ENCODE measurements at places on chromosomes 6 and 20. TPM values are rescaled to one million over a fixed set of nuclear protein-coding genes. Genes with fewer than 3 reads are reported as not detected.

GRCh38 chr20:47547034-47547387 lies 45.3 kb downstream of the NCOA3 start:
- H3K36me3 ChIP-seq, result no peaks in the 10 kb centered on the region
- H3K4me1 ChIP-seq, result peaks cover 16% of the 10 kb centered on the region
- no peak for DNase-seq
- no peaks in the 10 kb centered on the region for H3K27me3 ChIP-seq
- no peak overlapping the region for H3K27ac ChIP-seq

DNA sequence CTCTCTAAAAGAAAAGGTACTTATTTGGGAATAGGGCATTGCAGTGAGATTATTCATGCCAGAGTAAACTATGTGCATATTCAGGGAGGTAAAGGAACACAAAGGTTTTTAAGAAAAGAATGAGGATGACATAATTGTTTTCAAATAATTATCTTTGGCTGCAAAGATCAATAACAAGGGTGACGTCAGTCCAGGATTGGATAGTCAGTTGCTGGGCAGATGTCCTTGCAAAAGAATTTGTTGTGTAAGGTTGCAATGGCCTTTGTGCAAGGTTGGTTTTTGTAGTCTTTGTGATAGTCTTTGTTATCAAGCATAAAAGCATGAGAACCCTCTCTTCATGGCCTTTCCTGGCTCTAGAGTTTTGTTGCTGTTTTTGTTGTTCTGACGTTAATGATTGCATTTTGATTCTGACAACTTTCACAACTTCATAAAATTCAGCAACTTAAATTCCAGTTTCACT lies 17.7 kb downstream of the LOC128125822 start:
- DNase-seq, result no peak
- no peaks in the 10 kb centered on the region for H3K36me3 ChIP-seq
- no peak overlapping the region for H3K27ac ChIP-seq
- no peaks in the 10 kb centered on the region for H3K4me1 ChIP-seq

- no peak overlapping the region for H3K4me3 ChIP-seq
- H3K27me3 ChIP-seq, result peaks cover 3% of the 10 kb centered on the region
- H3K27ac ChIP-seq, result no peak overlapping the region
- no peaks in the 10 kb centered on the region for H3K36me3 ChIP-seq
- H3K4me1 ChIP-seq, result no peaks in the 10 kb centered on the region
- DNase-seq, result no peak
Measured at GRCh38 chr6:87082160-87082721, 12.7 kb downstream of the CGA start.

GRCh38 chr6:165545806-165546205 lies 117.2 kb downstream of the PDE10A start:
- no peaks in the 10 kb centered on the region for H3K27me3 ChIP-seq
- DNase-seq, result no peak
- no peak overlapping the region for H3K4me3 ChIP-seq
- no peaks in the 10 kb centered on the region for H3K36me3 ChIP-seq
- H3K27ac ChIP-seq, result no peak overlapping the region

GRCh38 chr6:18406955-18407749 lies 20.0 kb downstream of the RNF144B start:
- DNase-seq, result no peak
- no peak overlapping the region for H3K27ac ChIP-seq
- H3K36me3 ChIP-seq, result peaks cover 17% of the 10 kb centered on the region
- no peaks in the 10 kb centered on the region for H3K27me3 ChIP-seq

The FGD2 gene
- 13.6 TPM for total RNA-seq

The EDN1 gene
- total RNA-seq, result 19.6 TPM

The HSPA12B gene
- 2.5 TPM for total RNA-seq

The POU3F2 gene
- not detected for total RNA-seq

Measured in suprapubic skin (tissue), 4 donors.